Cerebellar nuclear complex (tissue), 1 donor: ENCODE measurements at places on chromosomes 2 and 18.

DNA sequence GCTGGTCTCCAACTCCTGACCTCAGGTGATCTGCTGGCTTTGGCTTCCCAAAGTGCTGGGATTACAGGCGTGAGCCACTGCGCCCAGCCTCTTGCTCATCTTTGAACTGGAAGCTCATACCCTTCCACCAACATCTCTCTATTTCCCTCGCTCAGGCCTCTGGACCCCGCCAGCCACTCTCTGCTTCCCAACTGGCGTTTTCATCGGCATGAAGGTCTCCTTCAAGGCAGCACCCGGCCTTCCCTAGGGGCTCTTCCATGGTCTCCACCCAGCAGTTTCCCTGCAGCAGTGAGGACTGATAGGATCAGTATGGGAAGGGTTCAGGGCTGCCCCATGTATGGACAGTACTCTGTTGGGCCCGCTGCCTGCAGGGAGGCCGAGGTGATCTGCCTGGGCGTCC is 65.8 kb upstream of the HS6ST1 start:
- no peak for DNase-seq

- no peak for DNase-seq
These were observed 241.5 kb downstream of the ICOS start for GRCh38 chr2:204177977-204178522.

DNA sequence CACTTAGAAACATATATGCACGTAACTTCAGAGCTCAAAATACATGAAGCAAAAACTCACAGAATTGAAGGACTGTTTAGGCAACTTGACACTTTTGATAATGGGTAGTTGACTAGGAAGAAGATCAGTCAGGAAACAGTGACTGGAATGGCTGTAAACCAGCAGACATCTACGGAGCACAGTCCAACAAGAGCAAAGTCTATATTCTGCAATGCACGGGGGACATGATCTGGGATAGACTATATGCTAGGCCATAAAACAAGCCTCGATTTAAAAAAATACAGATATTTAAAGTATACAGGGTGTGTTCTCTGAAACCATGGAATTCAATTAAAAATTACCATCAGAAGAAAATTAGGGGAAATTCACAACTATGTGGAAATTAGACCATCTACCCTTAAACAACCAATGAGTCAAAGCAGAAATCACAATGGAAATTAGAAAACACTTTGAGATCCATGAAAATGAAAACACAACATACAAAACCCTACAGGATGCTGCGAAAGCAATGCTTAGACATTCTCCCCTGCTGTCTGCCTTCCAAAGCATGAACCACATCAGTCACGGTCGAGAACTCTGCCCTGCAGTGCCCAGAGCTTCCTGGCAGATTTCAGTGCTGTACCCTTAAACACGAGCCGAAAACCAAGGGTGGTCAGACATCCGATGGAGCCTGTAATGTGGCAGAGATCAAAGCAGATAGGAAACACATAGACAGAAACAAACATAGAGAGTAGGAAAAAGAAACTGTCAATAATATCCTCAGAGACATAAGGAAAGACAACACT is 651.9 kb upstream of the HS6ST1 start:
- DNase-seq, result no peak

DNA sequence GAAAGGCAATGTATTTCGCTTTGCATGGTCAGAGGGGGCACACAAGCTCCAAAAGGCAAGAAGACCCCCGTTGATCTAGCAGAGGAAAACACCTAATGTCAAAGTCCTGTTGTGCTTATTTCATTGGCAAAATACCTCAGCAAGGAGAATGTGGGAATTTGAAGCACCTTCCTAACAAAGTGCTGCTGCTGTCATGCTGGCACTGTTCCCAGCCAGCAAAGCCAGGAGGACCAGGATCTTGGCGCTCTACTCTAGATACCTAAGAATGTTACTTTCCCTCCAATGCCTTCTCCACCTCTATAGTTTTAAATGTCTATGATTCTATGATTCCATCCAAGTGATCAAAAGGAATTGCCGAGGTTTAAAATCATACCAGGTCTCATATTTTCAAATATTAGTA is 867.9 kb upstream of the POU3F3 start:
- DNase-seq, result no peak

- DNase-seq, result no peak
These were observed 105.4 kb downstream of the CPO start for GRCh38 chr2:207044379-207045362.

- no peak for DNase-seq
These were observed 3.6 kb upstream of the PROM2 start for GRCh38 chr2:95270541-95271081.

- DNase-seq, result no peak
These were observed 25.7 kb downstream of the G6PC2 start for GRCh38 chr2:168926621-168927386.

DNA sequence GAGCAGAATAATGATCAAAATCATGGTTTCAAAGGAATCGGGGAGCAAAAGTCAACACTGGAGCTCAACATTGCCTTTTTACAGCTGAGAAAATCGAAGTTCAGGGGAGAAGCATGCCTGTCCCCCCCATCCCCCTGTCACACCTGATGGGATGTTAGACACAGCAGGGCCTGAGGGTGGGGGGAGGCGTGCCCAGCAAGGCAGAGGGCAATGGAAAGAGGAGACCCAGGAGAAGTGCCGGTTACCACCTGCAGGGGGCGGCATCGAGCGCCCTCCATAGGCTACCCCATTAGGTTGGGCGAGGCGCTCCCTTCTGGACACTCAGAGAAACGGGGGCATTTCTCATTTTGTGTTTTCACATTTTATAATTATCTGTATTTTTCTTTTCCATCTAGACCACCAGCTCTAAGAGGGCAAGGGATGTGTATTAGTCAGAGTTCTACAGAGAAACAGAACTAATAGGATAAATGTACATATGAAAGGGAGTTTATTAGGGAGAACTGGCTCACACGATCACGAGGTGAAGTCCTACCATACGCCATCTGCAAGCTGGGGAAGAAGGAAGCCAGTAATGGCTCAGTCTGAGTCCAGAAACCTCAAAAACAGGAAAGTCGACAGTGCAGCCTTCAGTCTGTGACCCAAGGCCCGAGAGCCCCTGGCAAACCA is 271.3 kb downstream of the LRATD1 start:
- no peak for DNase-seq

- no peak for DNase-seq
These were observed 724.1 kb downstream of the GALR1 start for GRCh38 chr18:77973745-77974144.

DNA sequence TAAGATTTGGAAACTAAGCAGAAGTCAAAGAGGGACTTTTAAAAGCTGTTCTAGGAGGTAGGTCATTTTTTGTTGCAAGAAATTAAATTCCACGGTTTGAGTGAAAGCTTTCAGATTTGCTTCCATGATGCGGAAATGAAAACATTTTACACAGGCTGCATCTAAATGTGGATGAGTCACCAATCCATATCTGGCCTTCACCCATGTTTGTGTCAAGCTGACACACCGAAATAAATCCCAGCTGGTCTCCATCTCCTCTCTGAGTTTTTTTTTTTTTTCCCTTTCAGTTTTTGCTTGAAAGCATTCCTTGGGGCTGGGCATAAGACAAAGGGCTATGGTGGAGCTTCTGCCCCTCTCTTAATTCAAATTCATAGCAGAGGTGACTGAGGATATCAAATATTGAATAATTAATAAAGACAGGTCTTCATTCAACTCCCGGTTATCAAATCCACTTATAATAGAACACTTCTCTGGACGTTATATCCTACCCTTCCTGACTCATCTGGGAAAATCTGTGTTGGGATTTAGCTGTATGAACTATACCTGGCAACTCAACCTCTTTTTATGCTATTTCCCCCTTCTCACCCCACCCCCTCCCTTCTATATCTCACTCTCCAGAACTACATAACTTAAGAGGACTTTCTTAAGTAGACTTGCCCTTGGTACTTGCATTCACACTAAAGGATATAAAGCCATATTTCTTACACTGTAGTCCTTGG is 558.3 kb upstream of the GCFC2 start:
- no peak for DNase-seq

DNA sequence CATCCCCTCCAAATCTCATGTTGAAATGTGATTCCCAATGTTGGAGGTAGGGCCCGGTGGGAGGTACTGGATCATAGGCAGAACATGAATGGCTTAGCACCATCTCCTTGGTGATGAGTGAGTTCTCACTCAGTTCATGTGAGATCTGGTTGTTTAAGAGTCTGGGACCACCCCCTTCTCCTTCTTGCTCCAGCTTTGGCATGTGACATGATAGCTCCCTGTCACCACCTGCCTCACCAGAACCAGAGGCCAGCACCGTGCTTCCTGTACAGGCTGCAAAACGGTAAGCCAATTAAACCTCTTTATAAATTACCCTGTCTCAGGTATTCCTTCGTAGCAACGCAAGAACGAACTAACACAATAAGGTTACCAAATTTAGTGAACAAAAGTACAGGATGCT is 95.4 kb downstream of the ZBTB7C start:
- no peak for DNase-seq

GRCh38 chr18:76013057-76013456 is 482.0 kb downstream of the ZNF516 start:
- no peak for DNase-seq

DNA sequence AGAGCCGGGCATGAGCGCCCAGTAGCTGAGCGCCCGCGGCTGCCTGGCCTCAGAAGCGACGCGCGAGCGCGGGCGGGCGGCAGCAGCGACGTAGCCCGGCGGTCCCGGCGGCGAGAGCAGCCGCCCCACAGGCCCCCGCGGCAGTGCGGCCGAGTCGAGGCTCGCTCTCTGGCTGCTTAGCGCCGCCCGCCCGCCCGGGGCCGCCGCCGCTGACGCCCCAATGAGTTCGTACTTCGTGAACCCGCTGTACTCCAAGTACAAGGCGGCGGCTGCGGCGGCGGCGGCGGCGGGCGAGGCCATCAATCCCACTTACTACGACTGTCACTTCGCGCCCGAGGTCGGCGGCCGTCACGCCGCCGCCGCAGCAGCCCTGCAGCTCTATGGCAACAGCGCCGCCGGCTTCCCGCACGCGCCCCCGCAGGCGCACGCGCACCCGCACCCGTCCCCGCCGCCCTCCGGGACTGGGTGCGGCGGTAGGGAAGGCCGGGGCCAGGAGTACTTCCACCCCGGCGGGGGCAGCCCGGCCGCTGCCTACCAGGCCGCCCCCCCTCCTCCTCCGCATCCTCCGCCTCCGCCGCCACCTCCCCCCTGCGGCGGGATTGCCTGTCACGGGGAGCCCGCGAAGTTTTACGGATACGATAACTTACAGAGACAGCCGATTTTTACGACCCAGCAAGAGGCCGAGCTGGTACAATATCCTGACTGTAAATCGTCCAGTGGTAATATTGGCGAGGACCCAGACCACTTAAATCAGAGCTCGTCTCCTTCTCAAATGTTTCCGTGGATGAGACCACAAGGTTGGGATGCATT is 847 bp downstream of the HOXD8 start:
- DNase-seq, result no peak

DNA sequence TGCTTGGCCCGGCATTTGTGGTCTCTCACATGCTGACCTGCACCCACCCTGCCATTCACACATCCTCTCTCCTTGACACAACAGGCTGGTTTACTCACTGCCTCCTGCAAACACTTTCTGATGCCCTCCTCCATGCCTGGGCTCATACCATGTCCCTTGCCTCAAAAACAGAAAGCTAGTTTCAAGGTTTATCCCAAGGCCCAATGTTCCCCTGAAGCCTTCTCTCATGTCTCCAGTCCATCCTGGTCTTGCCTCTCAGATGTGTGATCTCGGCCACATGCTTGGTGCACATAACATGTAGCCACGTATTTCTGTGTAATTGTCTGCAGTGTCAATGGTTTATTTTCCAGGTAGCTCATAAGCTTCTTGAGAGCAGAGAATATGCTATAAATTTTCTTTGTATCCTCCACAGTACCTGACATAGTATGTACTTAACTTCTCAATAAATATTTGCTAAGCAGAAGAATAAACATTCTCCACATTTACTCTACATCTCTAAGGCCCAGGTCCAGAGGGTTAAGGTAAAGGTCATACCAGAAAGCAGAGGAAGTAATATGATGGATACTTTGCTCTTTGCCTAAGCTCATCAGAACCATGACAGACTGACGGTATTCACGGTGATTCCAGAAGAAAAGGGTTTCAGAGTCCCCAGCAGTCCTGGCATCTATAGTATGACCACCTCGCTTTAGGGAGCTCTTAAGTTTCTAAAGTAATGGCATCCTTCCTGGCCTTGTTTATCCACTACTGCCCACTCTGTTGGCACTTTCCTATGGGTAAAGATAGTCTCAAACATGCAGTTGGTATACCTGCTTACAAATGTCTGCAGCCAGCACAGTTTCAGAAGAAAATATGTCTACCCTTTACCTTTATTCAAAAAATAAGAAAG is 163.4 kb upstream of the ZFP36L2 start:
- DNase-seq, result no peak

GRCh38 chr2:167380094-167380493 is 491.8 kb downstream of the XIRP2 start:
- no peak for DNase-seq

GRCh38 chr2:156017341-156017885 is 315.1 kb downstream of the NR4A2 start:
- no peak for DNase-seq

GRCh38 chr18:79905993-79906392 is 45.5 kb downstream of the SLC66A2 start:
- DNase-seq, result no peak

DNA sequence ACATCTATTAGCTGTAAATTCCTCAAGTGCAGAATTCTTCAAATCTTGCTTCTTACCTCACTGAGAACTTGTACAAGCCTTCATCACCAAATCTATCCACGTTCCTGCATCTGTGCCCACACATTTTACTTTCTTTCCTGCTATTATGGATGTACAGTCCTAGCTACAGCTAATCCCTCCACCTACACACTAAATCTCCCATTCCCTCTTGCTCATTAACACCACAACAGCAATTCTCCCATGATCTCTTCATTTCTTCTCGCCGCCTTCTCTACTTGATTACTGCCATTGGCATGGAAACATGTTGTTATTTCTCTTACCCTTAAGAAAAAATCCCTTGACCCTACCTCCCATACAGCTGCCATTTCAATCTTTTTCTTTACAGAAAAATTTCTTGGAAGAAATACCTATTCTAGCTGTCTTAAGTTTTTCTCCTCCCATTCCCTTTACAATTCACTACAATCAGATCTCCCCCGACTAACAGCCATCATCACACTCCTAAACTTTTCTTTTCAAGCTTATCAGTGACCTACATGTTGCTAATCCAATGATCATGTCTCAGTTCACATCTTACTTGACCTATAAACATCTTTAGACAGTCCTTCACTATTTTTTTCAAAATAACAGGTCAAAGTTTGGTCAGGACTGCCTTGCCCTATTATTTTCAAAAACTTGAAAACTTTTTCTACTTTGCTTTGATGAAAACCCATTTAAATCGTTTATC is 41.0 kb downstream of the ROCK2 start:
- no peak for DNase-seq
